IMR-90 (cell line): ENCODE measurements at places on chromosomes 16 and 17. TPM values are rescaled to one million over a fixed set of nuclear protein-coding genes. Genes with fewer than 3 reads are reported as not detected.

Gene GPR179
- total RNA-seq = not detected in 2 replicates

Gene SCN4A
- not detected in 2 replicates for total RNA-seq

Gene TPSD1
- not detected in 2 replicates for total RNA-seq

Gene MT1A
- 1.9 TPM in 1 of 2 replicates, not detected in the other for total RNA-seq

Gene MTSS2
- 8.9 and 9.1 TPM in 2 replicates for total RNA-seq

Gene GPR139
- total RNA-seq = not detected in 2 replicates

Gene NOTUM
- total RNA-seq = not detected in 2 replicates

Gene TNFSF13
- 0.56 TPM in 1 of 2 replicates, not detected in the other for total RNA-seq

- peak overlapping the region; percentile 59 for H3K4me3 ChIP-seq
- H3K36me3 ChIP-seq = 0 out of 2 replicates have a peak, but pooled peaks cover 1% of the 10 kb centered on the region
- peak overlapping the region; percentile 88 for H3K27ac ChIP-seq
- H3K4me1 ChIP-seq = peaks cover 13% of the 10 kb centered on the region; the same call in 1 of the 2 replicates
Measured at GRCh38 chr17:81386646-81387099, 8.6 kb upstream of the BAHCC1 start.

GRCh38 chr16:6112700-6113099, 1015.1 kb upstream of the EEF2KMT start:
- H3K4me3 ChIP-seq = no peak overlapping the region
- H3K36me3 ChIP-seq = no peaks in the 10 kb centered on the region
- no peaks in the 10 kb centered on the region for H3K4me1 ChIP-seq
- no peaks in the 10 kb centered on the region for H3K27me3 ChIP-seq
- no peak for DNase-seq
- no peak overlapping the region for H3K27ac ChIP-seq

DNA sequence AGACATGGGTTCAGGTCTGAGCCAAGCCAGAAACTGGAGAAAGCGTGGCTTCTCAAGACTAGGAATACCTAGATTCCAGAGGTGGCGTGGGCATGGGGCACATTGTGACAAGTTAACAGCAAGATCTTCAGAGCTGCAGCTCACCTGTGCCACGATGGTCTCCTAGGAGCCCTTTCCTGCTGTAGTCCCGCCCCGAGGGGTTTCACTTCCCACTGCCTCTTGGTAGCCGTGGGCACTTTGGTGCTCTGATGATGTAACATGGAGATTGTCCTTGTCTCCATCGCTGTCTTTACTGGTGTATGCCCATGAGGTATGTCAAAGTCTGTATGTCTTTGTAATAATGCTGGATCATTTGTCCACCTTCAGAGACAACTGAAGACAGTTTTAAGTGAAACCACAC, 89.7 kb downstream of the WWOX start:
- H3K36me3 ChIP-seq = no peaks in the 10 kb centered on the region
- no peaks in the 10 kb centered on the region for H3K27me3 ChIP-seq
- peaks cover 3% of the 10 kb centered on the region; the same call in 1 of the 2 replicates for H3K4me1 ChIP-seq
- DNase-seq = no peak

GRCh38 chr17:28827672-28828071, 14.9 kb downstream of the FAM222B start:
- no peaks in the 10 kb centered on the region for H3K27me3 ChIP-seq
- DNase-seq = no peak
- H3K27ac ChIP-seq = no peak overlapping the region
- no peaks in the 10 kb centered on the region; the same call in none of the 2 replicates for H3K4me1 ChIP-seq

- DNase-seq = peak; percentile 24
- H3K27ac ChIP-seq = no peak overlapping the region
- no peaks in the 10 kb centered on the region for H3K36me3 ChIP-seq
- no peak overlapping the region for H3K4me3 ChIP-seq
- H3K4me1 ChIP-seq = peaks cover 11% of the 10 kb centered on the region
- H3K27me3 ChIP-seq = no peaks in the 10 kb centered on the region
Measured at GRCh38 chr17:62751060-62751691, 56.9 kb downstream of the MARCHF10 start.

DNA sequence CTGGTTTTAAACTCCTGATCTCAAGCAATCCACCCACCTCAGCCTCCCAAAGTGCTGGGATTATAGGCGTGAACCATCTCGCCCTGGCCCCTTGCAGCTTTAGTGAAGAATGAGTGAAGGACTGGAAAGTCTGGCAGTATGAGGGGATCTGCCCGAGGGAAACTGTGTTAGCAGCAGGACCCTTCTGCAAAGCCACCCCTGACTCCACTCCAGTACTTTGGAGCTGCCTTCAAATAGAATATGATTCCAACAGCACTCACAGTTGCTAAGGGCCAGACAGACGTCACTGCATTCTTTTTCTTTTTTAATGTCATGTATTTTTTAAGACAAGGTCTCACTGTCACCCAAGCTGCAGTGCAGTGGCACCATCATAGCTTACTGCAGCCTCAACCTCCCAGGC, 52.3 kb downstream of the KPNA2 start:
- H3K27me3 ChIP-seq = no peaks in the 10 kb centered on the region; the same call in 1 of the 2 replicates
- H3K27ac ChIP-seq = no peak overlapping the region
- no peak overlapping the region for H3K4me3 ChIP-seq
- no peaks in the 10 kb centered on the region for H3K36me3 ChIP-seq

- no peaks in the 10 kb centered on the region for H3K4me1 ChIP-seq
- no peaks in the 10 kb centered on the region; the same call in 1 of the 2 replicates for H3K27me3 ChIP-seq
- no peak overlapping the region for H3K27ac ChIP-seq
- H3K36me3 ChIP-seq = no peaks in the 10 kb centered on the region
- H3K4me3 ChIP-seq = no peak overlapping the region
Measured at GRCh38 chr17:55655777-55656176, 66.9 kb downstream of the TMEM100 start.

GRCh38 chr16:52492789-52493357, 54.1 kb downstream of the TOX3 start:
- no peaks in the 10 kb centered on the region for H3K4me1 ChIP-seq
- no peak overlapping the region for H3K4me3 ChIP-seq
- no peaks in the 10 kb centered on the region for H3K36me3 ChIP-seq
- no peak overlapping the region for H3K27ac ChIP-seq
- H3K27me3 ChIP-seq = no peaks in the 10 kb centered on the region

GRCh38 chr16:82945420-82946101, 318.8 kb downstream of the CDH13 start:
- DNase-seq = no peak
- H3K36me3 ChIP-seq = no peaks in the 10 kb centered on the region
- no peak overlapping the region for H3K27ac ChIP-seq
- H3K27me3 ChIP-seq = no peaks in the 10 kb centered on the region
- H3K4me3 ChIP-seq = no peak overlapping the region

- no peaks in the 10 kb centered on the region for H3K4me1 ChIP-seq
- no peak overlapping the region for H3K27ac ChIP-seq
- DNase-seq = no peak
- no peak overlapping the region for H3K4me3 ChIP-seq
- H3K27me3 ChIP-seq = peaks cover 1% of the 10 kb centered on the region; the same call in 1 of the 2 replicates
Measured at GRCh38 chr16:269061-269796, 6.5 kb downstream of the RGS11 start.

GRCh38 chr17:10177913-10178505, 20.4 kb downstream of the GAS7 start:
- peak overlapping the region; percentile 4 for H3K27ac ChIP-seq
- peak; percentile 83 for DNase-seq
- H3K4me3 ChIP-seq = no peak overlapping the region
- H3K4me1 ChIP-seq = peaks cover 19% of the 10 kb centered on the region
- no peaks in the 10 kb centered on the region for H3K36me3 ChIP-seq

DNA sequence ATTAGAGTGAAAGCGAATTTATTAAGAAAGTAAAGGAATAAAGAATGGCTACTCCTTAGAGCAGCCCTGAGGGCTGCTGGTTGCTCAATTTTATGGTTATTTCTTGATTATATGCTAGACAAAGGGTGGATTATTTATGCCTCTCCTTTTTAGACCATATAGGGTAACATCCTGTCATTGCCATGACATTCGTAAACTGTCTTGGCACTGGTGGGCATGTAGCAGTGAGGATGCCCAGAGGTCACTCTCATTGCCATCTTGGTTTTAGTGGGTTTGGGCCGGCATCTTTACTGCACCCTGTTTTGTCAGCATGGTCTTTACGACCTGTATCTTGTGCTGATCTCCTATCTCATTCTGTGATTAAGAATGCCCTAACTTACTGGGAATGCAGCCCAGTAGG, 58.2 kb downstream of the TANC2 start:
- H3K4me3 ChIP-seq = no peak overlapping the region
- H3K4me1 ChIP-seq = peaks cover 2% of the 10 kb centered on the region; the same call in 1 of the 2 replicates
- H3K27me3 ChIP-seq = no peaks in the 10 kb centered on the region
- H3K27ac ChIP-seq = no peak overlapping the region

- no peak overlapping the region for H3K4me3 ChIP-seq
- H3K4me1 ChIP-seq = no peaks in the 10 kb centered on the region
- no peaks in the 10 kb centered on the region for H3K36me3 ChIP-seq
- no peaks in the 10 kb centered on the region for H3K27me3 ChIP-seq
- no peak for DNase-seq
Measured at GRCh38 chr16:72049110-72049509, 5.2 kb upstream of the HP start.

DNA sequence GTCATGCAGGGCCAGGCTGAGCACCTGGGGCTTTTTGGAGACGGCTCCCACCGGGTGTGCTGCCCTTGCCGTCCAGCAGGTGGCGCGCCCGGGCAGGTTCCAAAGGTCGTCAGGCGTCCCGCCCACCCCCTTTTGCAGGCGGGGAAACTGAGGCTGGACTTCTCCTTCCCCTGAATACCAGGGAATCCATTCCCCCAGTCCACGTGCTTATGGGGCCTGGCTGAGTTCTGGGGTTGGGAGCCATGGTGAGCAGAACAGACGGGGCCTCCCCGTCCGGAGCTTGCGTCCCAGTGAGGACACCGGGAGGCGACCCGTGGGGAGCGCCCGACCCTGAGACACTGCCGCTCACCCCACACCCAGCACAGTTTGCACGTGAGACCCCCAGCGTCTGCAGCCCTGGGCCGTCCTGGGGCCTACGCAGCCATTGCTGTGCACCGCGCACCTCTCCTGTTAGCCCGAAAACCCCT, 51.8 kb upstream of the JPH3 start:
- no peak for DNase-seq
- peaks cover 28% of the 10 kb centered on the region; the same call in 1 of the 2 replicates for H3K27me3 ChIP-seq

- H3K36me3 ChIP-seq = peaks cover 8% of the 10 kb centered on the region
- H3K27me3 ChIP-seq = no peaks in the 10 kb centered on the region
- peak; percentile 78 for DNase-seq
- H3K4me1 ChIP-seq = peaks cover 39% of the 10 kb centered on the region
- peak overlapping the region; percentile 52; the same call in 1 of the 2 replicates for H3K27ac ChIP-seq
Measured at GRCh38 chr16:65068151-65068740, 53.6 kb downstream of the CDH11 start.

DNA sequence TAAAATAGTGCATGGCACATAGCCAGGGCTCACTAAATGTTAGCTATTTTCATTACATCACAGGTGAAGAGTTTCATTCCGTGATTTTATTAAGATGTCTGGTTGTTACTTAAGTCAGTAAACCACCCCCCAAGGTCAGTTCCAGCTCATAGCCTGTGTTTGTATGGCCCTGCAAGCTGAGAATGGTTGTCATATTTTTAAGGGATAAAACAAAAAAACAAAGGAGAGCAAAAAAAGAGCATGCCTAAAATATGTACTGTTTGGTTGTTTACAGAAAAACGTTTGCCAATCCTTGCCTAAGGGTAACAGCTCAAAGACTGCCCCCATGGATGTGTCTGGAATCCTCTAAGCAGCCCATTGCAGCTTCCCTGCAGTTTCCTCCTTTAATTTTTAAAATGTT, 329.6 kb downstream of the CA10 start:
- no peaks in the 10 kb centered on the region for H3K36me3 ChIP-seq
- H3K27ac ChIP-seq = no peak overlapping the region
- H3K4me3 ChIP-seq = no peak overlapping the region

DNA sequence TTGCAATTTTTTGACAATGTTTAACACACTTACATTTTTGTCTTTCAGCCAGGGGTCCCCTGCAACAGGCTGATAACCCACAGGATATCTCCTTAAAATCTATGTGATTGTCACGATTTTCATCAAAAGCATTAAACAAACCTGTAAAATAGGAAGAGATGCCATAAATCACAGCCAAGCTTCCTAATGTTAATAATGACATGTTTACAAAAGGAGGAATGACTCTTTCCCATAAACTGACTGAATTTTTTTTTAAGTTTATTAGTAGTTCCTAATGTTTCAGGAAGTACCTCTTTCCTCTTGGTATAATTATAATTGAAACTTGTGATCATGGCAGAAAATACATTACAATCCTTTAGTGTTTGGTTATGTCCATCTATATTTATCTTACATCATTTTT, 119.6 kb downstream of the CA4 start:
- H3K27me3 ChIP-seq = no peaks in the 10 kb centered on the region
- H3K4me3 ChIP-seq = no peak overlapping the region
- no peak for DNase-seq
- no peak overlapping the region for H3K27ac ChIP-seq
- H3K36me3 ChIP-seq = peaks cover 5% of the 10 kb centered on the region; the same call in 1 of the 2 replicates

DNA sequence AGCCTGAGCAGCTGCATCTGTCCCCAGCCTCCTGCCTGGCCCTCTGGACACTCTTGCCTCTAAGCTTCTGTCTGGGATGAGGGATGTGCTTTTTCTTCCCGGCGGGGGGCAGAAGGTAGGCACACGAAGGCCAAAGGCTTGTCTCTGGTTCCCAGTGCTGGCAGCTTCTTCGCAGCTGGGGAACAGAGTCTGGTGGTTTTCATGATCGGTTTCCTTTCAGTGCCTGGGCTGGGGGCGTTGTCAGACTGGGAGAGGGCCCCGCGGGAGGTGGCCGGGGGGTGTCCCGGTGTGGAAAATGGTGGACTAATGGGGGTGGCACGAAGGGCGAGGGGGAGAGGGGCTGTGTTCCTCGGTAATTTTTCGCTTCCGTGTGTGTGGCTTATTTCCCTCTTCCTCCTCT, 988 bp downstream of the RAP1GAP2 start:
- peaks cover 13% of the 10 kb centered on the region; the same call in 1 of the 2 replicates for H3K27me3 ChIP-seq
- H3K36me3 ChIP-seq = no peaks in the 10 kb centered on the region
- no peak overlapping the region for H3K4me3 ChIP-seq

DNA sequence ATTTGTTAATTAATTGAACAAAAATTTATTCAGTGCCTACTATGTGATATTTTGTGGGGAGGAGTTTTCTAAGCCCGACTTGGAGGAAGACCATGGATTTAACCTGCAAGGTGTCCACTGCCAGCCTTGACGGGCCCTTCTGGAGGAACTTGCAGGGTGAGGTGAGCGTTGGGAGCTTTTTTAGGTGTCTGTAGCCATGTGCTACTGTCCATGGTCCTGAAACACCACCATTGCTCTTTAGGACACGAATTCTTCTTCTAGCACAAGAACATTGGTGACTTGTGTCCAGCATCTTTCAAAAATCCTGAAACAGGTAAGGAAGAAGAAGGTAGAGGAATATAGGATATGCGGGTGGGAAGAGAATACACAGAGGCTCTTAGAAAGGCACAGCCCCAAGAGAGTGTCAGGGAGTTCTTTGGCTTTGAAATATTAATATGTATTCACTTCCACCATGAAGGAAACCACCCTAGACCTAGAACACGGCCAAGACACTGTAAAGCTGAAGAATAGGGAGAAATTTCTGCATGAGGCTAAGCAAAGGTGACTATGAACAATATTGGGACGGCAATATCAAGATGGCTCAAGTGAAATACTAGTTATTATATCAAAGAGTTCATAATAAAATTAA, 27.9 kb upstream of the OR4D1 start:
- H3K27ac ChIP-seq = no peak overlapping the region
- no peaks in the 10 kb centered on the region for H3K36me3 ChIP-seq
- no peak overlapping the region for H3K4me3 ChIP-seq
- peak; percentile 66 for DNase-seq
- H3K4me1 ChIP-seq = no peaks in the 10 kb centered on the region
- peaks cover 7% of the 10 kb centered on the region; the same call in 1 of the 2 replicates for H3K27me3 ChIP-seq
